Posterior cingulate gyrus (tissue), 11 donors: ENCODE measurements at places on chromosomes 5 and 9.

DNA sequence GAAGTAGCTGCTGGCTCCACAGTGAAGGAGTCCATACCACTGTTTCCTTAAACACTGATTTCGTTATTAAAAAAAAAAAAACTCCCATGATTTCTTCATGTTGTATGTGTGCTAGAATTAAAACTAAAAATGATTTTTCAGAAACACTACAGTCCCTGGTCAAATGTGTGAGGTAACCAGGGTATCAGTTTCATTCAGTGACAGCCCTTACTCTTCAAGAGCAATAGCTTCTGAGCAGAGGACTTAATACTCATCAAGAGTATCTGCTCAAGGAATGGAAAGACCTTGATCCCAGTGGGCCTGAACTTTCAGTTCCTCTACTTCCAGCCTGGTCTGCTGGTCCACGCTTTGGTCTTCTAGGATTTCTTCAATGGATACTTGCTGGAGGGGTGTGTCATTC, 95.1 kb downstream of the BNC2 start:
- DNase-seq = no peak

DNA sequence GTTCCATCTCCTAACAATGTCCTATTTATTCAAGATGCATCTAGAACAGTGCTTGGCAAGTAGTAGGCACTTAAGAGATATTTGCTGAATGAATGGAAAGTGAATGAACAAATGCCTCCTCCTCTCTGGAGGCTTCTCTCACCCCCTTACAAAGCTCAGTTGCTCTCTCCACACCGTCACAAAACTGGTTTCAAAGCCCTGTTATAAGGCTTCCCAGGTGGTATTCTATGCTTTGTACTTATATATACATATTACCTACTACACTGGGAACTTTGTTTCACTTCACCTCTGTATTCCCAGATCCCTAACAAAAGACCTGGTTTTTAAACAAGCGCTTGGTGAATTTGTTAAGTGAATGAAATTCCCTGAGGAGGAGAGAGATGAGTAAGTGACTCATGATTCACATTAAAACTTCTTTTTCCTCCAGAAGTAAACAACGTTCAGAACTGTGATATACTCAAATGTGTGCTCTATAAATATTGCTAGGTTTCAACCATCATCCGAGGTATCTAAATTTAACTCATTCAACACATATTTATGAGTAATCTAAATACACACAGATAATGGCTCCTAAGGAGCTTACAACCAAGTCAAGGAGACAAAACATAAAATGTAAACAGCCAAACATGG, 36.0 kb downstream of the DENND1A start:
- no peak for DNase-seq

GRCh38 chr5:60143942-60144549, 250.5 kb upstream of the PDE4D start:
- DNase-seq = no peak

DNA sequence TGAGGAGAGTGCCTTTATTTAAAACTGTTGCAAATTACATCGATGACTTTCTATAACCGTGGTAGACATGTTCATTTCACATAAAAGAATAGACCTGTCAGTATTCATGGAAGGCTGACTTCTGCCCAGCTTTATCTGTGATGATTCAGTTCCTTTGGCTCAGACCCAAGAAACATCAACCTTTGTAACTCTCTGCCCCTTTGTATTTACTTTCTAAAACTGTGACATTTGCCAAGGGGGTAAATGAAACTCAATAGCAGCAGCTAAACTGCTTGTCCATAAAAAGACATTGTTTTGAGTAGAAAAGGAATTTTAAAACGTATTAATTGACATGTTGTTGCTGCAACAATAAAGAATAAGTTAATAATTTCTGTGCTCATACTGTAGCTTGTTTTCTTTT, 137.8 kb upstream of the ANKH start:
- no peak for DNase-seq

GRCh38 chr9:133306242-133307204, 29.5 kb downstream of the SURF6 start:
- DNase-seq = no peak

DNA sequence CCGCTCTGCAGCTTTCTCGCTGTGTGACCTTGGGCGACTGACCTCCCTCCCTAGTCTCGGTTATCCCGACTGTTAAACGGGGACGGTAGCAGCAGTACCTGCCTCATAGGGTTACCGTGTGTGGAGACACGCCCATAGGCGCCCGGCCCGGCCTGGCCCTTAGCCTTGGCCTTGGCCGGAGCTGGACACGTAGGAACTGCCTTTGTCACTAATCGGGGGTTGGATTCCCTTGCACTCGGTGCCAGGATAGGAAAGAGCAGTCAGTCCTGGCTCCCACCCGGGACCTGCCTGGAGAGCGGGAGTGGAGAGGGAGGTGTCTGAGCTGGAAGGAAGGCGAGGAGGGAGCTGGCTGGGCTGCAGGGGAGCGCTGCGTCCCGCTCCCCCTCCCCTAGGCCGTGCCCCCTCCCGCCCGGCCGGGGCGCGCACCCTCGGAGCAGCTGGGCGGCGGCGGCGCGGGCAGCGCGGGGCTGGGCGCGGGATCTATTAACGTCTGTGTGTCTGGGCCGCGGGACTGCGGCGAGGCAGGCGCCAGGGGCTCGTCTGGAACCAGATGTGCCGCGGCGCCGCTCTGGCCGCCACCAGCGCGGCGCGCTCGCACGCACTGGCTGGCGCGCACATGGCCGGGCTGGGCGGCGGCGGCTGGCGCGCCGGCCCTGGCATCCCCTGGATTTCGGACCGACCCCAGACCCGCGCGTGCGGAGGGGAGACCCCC, 31.7 kb downstream of the PRRX2 start:
- no peak for DNase-seq

DNA sequence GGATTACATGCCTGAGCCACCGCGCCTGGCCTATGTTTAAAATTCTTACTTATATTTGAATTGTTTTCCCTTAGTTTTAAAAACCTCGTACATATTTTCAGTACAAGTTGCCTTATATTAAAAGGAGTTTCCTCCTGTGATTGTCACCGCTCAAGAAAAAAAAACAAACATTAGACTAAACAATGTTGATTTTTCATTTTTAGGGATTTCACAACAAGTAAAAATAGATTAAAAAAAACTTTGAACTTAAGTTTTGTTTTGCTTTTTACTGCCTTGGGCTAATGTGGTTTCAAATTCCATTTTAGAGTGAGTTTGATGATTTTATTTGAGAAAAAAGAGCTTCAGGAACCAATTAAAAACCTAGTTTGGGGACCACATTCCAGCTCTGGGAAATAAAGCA, 1196.6 kb upstream of the CDH18 start:
- DNase-seq = no peak

GRCh38 chr9:99986642-99987041, 80.2 kb downstream of the STX17 start:
- DNase-seq = no peak

- DNase-seq = no peak
Measured at GRCh38 chr5:73298772-73299630, 126.0 kb downstream of the TMEM174 start.

GRCh38 chr5:17061973-17062470, 125.9 kb upstream of the MYO10 start:
- DNase-seq = no peak

DNA sequence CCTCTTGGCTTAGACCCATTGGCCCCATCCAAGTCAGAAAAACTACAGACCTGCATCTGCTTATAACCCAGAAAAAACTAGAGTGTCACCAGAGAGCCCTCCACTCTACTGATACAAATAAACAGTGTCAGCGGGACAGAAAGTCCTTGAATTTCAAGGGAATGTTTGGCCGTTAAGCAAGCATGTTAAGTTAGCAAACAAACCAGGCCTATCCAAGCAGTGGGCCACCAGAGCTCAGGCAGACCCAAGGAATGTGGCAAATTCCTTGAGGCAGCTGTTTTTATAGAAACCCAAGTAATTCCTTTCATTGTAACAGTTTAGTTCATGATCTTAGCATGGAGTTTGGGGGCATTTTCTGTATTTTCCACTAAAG, 70.9 kb downstream of the PRLR start:
- no peak for DNase-seq

GRCh38 chr9:110939047-110939446, 99.2 kb downstream of the LPAR1 start:
- DNase-seq = no peak

- DNase-seq = no peak
Measured at GRCh38 chr5:90528601-90529193, 687 bp downstream of the LYSMD3 start.

DNA sequence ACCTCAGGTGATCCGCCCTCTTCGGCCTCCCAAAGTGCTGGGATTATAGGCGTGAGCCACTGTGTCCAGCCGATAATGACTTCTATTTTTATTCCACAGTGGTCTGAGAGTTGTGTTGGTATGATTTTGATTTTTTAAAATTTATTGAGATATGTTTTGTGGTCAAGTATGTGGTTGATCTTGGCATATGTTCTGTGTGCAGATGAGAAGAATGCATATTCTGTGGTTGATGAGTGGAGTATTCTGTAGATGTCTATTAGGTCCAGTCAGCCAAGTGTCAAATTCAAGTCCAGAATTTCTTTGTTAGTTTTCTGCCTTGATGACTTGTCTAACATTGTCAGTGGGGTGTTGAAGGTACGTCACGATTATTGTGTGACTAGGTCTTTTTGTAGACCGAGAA, 338.2 kb upstream of the TARS1 start:
- no peak for DNase-seq

DNA sequence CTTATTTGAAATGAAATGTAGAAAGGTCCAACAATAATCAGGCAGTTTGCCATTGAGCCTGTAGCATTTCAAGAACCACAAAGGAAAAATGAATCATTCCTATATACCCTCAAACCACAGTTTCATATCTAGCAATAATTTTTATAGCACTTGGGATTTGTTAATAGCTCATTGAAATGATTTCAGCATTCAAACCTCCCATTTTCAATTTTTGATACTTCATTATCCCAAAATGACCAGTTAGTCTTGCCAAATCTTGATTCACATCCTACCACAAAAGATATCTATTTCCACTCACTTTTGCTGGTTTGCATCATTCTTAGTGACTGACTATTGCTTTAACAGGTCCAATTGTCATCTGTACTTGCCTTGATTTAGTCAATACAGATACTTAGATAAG, 790.1 kb downstream of the TLE1 start:
- no peak for DNase-seq

DNA sequence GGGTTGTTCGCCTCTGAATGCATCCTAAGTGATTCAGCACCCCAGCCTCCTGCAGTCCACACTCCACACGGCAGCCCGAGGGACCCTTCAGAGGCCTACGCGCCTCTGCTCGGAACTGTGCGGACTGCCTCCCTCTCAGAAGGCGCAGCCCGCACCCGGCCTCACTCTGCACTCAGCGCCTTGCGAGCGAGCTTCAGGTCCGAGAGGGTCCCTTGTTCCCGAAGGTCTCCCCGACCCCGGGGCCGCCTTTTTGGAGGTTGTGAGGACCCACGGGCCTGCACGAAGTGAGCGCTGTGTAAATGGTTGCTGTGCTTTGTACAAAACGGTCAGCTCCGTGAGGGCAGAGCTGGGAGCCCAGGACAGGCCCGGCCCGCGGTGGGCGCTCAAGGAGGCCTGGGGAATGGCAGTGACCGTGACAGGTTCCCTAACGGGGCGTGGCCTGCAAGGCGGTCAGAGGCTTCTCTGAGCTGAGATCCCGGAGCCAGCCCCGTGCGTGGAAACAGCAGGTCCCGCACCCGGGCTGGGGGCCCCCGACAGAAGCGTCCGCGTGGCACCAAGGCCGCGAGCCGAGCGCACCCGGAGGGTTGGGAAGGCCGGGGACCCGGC, 698 bp upstream of the CACNA1B start:
- peak; percentile 75 for DNase-seq

- DNase-seq = no peak
Measured at GRCh38 chr9:21728781-21729180, 73.7 kb upstream of the MTAP start.
